ENCODE measurements at places on chromosomes 2 and 18.

DNA sequence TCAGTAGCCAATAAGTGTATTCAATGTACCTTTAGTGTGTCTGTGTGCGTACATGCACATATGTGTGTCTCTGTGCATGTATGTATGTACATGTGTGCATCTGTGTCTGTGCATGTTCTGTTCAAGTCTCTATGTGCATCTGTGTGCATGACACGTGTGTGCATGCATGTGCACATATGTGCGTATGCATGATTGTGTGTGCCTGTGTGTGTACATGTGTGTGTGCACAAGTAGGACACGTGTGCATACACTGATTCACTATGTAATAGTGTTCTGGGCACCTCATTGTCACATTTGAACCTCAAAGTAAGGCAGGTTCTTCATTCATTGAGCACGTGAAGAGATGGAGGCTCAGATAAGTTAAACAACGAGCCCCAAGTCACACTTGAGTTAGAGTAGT, 142.6 kb upstream of the COPS8 start:
- no peak for DNase-seq

DNA sequence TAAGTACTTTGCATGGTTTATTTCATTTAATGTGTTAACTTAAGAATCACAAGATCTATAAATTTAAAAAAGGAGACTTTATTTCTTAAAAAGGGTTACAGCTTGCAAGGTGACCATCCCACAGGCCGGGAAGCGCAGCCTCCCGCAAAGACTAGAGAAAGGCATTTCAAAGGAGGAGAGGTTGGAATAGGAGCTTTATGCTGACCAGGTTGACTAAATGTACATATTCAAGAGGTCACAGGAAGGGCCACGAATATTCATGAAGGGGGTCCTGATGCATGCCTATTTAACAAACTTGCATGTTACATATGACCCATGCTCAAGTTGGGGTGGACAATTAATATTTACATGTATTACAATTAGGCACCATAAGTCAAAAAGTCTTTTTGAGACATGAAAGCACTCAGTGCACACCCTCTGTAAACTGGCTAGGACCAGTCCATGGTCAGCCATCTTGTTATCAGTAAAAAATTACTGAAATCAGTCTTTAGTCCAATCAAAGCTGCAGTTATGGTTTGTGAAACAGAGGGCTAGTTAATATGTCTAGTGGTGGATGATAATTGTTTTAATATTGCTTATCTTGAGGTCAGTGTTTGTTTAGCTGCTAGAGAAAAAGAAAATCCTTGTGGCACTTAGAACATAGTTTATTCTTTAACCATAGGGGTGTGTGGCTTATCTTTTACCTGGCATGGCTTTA, 169.3 kb downstream of the KCNE4 start:
- DNase-seq: no peak

DNA sequence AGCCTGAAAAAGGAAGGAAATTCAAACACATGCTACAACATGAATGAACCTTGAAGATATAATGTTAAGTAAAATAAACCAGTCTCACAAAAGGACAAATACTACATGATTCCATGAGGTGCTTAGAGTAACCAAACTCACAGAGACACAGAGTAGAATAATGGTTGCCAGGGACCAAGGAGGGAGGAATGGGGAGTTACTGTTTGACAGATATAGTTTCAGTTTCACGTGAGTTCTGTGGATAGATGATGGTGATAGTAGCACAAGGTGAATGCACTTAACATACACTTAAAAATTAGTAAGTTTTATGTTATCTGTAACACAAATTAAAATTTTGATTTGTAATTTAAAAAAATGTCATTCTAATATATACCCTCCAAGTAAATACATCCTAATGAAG, 106.9 kb upstream of the ACVR1C start:
- DNase-seq: no peak

- no peak for DNase-seq
Observed at GRCh38 chr2:20597860-20598183, 53.1 kb downstream of the HS1BP3 start.

DNA sequence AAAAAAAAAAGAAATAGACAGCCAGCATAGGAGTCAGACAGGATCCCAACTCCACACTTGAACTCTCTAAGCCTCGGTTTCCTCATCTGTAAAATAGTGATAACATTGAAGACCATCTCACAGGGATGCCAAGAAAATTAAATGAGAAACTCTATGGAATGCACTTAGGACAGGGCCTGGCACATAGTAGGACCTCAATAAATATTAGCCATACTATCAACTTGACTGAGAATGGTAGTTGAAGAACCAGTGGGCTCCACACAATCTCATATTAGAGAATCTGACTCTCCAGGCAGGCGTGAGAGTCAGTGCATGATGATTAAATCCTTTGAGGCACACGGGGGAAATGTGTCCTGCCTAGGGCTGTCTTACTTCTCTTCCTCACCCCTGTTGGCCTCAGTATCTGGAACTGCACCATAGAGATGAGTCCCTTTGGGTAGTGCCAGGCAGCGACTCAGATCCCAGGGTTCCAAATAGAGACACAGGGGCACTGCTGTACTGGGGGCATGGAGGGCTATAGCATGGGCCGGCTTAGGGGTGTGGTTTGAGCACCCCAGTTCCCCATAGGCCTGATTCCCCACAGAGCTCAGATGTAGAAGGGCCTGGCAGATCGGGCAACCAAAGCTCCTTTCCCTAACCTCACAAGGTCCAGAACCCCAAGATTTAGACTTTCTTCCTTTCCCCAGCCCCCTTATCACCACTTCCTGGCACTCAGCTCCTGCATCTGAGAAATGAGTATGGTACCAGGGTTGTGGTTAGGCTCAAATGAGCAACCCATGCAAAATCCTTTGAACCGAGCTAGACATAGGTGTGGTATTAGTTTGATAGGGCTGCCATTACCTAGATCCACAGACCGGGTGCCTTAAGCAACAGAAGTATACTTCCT, 51.3 kb upstream of the CAB39 start:
- no peak for DNase-seq

DNA sequence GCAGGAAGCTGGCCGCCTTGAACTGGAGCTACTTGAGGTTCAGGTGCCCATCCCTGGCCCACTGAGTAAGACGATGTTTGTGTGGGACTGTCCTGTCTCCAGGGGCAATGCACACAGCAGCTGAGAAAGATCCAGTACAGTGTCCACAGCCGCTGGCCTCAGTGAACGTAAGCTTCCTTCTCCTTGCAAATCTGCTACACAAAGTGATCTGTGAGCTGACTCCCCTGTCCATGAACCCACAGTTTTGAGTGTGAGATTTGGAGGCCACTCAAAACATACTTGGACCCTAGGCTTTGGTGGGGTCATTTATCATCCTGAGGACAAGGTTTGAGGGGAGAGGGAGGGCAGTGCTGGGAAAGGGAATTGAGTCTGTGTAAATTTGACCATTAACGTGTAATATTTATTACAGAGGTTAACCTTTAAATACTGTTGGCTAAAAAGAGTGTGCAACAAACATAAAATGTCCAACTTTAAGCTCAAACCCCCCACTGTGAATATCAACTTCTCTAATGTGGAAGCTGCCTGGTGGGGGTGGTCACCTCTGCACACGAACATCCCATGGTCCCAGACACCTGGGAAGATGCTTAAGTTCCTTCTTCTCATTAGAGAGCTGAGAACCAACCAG, 4.9 kb upstream of the CYS1 start:
- DNase-seq: no peak

DNA sequence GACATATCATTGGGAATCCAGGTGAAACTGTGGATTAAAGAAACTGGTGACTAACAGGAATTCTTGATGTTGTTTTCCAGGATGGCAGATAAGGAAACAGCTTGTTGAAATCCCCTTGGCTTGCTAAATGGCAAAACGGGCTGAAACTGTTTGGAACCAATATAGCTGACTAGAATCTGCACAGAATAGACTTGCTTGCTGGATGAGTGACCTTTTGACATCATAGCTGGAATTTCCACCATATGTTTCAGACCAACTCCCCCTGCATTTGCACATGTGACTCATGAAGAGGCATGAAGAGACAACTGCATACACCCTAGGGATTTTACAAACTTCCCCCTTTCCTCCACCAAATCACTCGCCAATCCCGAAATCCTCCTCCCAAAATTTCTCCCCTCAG, 87.7 kb upstream of the LYPD1 start:
- no peak for DNase-seq

Measured in kidney glomerular epithelial cell (primary cell).